Mesenteric fat pad (tissue), 1 donor: ENCODE measurements at places on chromosomes 6 and 20.

GRCh38 chr6:27502508-27503435, 29.9 kb upstream of the ZNF184 start:
- no peak for DNase-seq

DNA sequence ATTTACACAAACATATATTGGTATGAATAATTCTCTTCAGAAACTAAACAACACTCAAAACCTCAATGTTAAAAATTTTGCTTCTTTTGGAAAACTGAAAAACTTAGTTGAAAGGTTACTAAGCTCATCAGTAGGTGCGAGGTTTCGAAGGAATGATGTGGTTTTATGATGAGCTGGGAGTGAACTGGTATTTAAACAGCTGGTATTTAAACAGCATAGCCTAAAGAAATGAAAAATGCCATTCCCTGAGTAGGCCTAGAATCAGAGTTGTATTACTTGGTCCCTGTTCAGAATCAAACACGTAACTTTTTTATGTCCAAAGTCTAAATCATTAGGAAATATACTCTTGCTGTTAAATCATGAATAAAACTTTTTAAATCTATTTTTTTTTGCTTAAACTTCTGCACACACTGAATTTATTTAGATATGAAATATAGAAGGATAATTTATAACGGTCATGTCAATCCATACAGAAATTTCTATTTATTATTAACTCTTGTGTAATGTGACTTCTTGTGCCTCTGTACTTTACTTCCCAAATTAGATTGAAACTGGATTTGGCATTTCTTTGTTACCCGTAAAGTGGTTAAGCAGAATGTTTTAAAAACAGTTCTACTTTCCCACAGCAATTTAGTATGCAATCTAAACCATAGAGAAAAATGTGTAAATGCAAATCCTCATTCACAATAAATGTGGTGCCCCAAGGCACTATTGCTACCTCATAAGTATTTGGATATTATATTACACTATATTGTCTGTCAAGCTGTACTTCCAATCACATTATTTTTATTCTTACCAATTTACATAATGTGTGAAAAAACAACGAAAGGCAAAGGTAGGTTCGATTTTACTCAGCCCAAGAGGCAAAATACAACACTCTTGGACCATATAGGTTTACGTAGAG, 124.1 kb downstream of the HS3ST5 start:
- DNase-seq = no peak

DNA sequence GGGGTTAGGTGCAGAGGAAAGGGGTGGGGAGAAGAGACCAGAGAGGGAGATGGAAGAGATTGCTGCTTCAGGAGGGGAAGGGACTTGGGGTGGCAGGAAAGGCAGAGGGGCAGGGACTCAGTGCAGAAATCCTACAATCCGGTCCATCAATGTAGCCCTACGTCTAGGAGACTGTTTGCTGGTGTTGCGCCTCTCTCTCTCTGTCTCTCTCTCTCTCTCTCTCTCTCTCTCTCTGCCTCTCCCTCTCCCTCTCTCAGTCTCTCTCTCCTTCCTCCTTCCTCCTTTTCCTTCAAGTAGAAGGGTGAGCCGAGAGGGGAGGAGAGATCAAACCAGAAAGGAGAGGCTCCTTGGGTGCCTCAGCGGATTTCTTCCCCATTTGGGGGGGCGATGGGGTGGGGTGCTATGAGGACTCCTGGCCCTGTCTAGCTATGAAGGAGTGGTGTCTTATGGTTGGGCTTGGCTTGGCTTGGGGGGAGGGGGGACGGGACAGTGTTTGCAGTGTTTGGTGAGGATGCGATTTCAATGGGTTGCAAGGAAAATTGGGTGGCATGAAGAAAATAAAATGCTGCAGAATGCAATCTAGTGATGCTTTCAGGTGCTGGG, 181.2 kb downstream of the TBXT start:
- no peak for DNase-seq

GRCh38 chr6:169487579-169488436, 214.0 kb downstream of the WDR27 start:
- no peak for DNase-seq

DNA sequence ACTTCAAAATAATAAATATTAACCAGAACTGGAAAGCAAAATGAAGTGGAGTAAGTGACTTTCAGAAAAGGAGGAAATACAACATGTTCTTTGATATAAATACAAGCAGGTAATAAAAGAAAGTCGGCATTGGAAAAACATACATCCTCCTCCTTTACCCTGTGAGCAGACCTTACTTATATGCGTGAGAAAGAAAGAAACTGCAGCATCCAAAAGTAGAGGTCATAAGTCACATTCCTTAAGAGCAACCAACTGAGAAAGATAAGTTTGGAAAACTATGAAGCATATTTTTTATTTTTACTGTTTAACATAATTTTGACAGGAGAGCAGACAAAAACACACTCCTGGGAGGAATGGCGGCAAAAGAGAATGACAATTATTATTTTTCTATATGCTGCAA, 155.5 kb downstream of the HACE1 start:
- DNase-seq = no peak

GRCh38 chr20:896501-897025, 19.6 kb downstream of the ANGPT4 start:
- DNase-seq = no peak

DNA sequence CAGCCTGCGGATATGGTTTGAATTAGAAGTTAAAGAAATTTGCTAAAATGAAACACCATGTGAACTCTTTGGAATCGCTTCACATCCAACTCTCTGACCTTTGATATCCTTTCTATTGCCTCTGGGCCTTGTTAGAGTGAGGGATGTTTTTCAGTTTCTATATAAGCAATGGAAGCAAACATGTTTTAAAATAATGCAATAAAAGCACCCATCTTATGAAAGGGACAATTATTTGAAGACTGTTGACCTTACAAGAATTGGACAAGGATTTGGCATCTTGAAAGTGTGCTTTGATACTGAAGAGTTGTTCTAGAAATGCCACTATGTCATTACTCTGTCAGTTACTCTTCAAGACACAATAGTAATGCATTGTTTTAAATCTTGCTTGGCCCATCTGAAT, 221.4 kb downstream of the PLCB4 start:
- DNase-seq = no peak

- no peak for DNase-seq
Observed at GRCh38 chr6:105193647-105194046, 13.8 kb upstream of the POPDC3 start.

DNA sequence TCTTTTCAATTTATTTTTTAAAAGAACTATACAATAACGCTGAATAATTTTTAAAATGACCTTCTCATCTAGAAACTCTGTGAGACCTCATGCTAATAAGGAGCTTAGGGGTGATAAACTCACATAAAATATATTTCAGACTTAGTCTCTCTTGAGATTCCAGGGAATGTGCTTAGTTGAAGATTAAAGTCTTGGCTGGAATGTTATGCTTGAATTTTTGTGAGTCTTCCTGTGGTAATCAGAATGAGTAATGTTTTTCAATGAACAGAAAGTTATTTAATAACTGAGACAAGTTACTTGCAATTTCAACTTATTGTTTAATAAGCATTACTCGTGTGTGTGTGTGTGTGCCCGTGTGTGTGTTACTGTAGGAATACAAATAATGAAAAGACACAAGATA, 379.9 kb upstream of the EPHA7 start:
- DNase-seq = no peak

DNA sequence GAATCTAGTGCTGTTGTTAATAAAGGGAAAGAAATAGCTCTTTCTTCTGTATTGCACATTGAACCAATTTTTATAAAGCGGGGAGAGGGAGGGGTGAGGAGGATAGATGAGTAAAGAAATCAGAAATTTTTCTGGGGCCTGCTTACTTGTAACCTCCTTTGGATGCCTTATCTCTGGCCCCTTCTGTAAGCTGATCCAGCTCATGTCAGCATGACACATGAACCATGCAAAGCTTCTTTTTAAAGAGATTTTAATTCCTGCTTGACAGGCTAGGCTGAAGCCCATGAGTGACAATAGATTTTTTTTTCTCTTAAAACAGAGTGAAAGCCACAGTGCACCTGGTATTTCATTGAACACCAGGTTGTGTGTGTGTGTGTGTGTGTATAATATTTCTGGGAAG, 325.3 kb downstream of the PRL start:
- no peak for DNase-seq

- no peak for DNase-seq
Observed at GRCh38 chr6:105484238-105485161, 81.6 kb upstream of the PREP start.

GRCh38 chr6:119442776-119443184, 93.2 kb upstream of the MAN1A1 start:
- DNase-seq = no peak

DNA sequence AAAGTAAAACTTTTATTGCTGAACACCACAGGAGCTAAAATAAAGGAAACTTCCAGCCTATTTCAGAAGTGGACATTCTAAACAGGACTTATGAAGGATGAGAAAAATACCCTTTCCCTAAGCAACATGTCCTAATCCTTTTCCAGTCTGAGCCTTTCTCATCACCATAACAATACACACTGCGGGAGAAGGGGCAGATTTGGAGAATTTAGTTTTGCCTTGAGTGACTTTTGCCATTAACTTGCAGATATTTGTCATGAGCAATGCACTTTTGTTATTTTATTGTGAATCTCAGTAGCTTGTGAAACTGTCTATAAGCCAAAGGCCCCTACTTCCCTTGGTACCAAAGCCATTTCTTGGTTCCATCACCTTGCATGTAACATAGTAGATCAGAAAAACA, 53.0 kb upstream of the OLIG3 start:
- DNase-seq = no peak

DNA sequence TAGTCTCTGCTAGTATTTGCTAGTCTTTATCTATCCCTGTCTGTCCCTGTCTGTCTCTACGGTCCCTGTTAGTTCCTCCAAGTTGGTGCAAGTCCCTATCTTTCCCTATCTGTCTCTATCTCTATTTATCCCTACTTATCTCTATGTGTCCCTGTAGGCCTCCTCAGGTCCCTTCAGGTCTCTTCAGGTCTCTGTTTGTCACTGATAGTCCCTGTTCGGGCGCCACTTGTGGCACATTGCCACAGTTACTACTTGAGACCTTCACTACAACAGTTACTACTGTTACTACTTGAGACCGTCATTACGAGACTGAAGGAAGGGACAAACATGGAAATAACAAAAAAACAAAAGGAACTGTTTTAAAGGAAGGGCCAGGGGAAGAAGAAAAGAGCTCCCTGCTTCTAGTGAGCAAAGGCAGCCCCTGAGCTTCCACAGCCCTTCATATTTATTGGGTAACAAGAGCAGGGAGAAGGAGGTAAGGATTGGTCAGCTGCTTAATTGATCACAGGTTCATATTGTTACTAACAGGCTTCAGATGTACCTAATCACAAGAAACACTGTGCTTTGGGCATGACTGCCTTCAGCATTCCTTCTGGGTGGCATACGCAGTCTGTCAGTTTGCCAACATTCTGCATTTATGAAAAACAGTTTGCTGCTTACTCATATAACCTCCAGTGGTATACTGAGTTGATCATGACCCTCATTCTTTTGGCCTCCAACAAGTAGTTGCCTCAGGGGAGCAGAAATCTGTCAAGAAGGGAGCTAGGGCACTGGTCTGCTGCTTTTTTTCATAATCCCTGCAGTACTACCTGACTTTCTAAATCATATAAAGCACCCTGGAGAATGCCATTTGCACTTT, 8.4 kb downstream of the EPB41L2 start:
- DNase-seq = no peak
